Fibroblast of the aortic adventitia (primary cell): ENCODE measurements at places on chromosomes 7 and 10. TPM values are rescaled to one million over a fixed set of nuclear protein-coding genes. Genes with fewer than 3 reads are reported as not detected.

SLC26A4 gene
- total RNA-seq, result 0.65 and 1.8 TPM in 2 replicates

SRRM3 gene
- 0.18 and 1.3 TPM in 2 replicates for total RNA-seq

GHRHR gene
- total RNA-seq, result not detected in 2 replicates

SLC18A2 gene
- under 0.01 TPM in 1 of 2 replicates, not detected in the other for total RNA-seq

ZNF680 gene
- total RNA-seq, result 14.6 and 20.4 TPM in 2 replicates
